ENCODE measurements at places on chromosomes 3 and 15. TPM values are rescaled to one million over a fixed set of nuclear protein-coding genes. Genes with fewer than 3 reads are reported as not detected.
A peak's percentile ranks its signal among the peaks of the same experiment; 100 is the strongest.

NMB gene
- 1.3 TPM for total RNA-seq

DNA sequence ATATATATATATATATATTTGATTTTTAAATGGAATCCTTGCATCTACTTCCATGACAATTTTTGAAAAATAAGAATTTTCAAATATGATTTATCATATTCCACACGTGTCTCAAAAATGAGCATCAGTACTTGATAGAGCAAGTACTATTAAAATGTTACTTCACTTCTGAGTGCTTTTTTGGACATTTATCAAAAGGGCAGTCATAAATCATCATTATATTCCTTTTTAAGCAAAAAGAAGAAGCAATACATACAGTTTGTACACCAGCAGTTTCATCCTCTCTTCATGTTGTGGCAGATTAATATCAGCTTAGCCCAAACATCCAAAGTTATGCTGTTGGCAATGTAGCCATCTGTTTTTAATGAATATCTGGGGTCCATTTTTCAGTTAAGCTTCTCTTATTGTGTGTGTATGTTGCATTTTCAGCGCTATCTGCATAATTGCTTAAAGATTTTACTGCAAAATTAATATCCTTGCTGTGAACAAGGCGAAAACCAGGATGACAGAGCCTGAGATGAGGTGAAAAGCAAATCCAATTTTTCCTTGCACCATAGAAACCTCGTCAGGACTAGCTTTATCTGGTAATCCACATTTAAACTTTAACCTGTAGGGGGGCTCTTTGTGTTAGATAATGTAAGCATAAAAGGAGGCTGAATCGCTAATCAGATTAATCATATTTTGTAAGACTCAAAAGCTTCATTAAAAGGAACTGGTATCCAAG is 604.9 kb upstream of the AGTR1 start:
- no peak for DNase-seq

GRCh38 chr3:182052332-182052731 is 340.6 kb downstream of the SOX2 start:
- DNase-seq = no peak

ACP3 gene
- 0.54 TPM for total RNA-seq

DNA sequence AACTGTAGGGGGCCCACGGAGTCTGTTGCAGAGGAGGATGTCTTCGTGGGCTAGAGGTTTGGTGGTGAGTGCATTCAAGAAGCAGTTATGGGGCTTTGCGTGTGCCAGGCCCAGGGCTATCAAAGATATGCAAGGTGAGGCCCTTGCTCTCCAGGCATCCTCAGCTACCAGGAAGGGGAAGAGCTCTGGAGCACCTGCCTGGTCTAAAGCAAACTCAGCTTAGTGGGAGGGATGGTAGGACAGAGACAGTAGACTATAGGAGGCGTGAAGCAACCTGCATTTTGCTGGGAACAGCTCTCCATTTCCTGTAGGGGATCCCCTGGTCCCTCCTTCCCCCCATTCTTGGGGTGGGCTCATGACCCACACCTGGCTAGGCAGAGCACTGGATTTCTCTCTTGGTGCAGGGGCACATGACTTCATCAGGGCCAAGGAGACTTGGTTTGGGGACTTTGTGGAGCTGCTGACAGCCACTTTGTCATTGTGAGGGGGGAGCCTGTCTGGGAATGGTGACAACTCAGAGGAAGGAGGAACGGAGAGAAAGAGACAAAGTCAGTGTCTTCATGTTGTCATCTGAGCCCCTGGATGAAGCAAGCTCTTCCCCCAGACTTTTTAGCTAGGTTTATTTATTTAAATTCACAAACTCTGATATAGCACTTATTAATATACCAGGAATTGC is 8.6 kb upstream of the EEFSEC start:
- DNase-seq = no peak

P3H2 gene
- 74.4 TPM for total RNA-seq

DNA sequence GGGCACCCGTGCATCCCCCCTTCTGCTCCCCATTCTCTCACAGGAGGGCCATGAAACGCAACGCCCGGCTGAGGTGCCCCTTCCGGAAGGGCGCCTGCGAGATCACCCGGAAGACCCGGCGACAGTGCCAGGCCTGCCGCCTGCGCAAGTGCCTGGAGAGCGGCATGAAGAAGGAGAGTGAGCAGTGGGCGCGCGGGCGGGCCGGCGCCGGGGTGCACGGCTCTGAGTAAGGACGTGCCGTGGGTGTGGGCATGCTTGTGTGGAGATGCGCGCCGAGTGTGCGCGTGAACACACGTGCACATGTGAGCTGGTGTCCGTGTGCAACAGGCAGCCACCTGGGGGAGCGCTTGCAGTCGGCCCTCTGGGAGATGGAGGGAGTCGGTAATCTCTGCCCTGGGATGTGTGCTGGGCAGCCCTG is 28.1 kb downstream of the NR1I2 start:
- DNase-seq = peak; percentile 18

DNA sequence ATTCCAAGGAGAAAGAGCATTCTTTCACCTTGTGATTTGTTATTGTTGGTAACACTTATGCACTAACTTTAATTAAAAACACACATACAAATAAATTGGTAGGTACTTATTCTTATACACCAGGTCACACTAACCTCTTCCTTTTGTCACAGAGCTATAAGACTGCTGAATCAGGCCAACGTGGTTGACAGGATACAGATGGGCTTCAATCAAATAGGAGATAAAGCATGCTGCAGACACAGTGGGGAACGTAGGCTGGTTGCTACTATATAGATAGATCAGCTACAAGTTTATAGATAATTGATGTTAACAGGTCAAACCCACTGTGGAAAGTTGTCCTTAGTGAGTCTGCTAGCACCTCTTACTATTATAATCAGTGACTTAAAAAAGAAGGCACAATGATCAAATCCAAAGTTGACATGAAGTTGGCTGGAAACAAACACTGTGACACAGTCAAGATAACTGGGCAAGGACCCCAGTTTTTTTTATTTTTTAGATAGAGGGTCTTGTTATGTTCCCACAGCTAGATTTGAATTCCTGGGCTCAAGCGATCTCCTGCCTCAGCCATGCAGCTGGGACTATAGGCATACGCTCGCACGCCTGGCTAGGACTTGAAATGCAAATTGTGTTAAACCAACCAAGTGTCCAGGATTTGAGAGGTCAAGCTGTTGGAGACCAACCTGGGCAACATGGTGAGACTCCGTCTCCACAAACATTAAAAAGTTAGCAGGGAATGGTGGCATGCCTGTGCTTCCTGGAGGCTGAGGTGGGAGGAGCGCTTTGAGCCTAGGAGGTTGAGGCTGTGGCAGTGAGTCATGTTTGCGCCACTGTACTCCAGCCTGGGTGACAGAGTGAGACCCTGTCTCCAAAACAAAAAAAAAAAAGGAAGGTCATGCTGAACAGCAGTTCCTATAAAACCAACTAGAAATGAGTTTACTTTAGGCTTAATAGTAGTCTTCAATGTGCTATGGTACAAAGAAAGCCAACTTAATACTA is 97.9 kb upstream of the MEX3B start:
- no peak for DNase-seq

GRCh38 chr3:64595253-64595694 is 92.5 kb downstream of the ADAMTS9 start:
- peak; percentile 70 for DNase-seq

DNA sequence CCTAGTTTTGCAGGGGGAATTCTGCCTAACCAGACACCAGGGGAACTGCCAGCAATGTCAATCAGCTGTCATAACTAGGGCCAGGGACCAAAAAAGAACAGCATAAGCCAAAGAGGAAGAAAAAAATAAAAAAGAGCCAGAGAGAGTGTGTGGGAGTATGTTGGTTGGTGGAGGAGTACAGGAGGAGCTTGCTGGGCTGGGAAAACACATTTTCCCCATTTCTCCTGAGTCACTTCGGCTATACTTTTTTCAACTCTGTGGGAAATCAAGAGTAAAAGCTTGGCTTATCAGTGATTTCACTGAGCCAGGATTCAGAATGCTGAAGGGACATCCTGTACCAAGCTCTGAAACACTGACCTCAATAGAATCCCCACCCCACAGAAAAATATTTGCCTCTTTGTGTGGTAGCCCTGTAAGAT is 144.7 kb upstream of the DPH6 start:
- DNase-seq = peak; percentile 82

CEMIP gene
- total RNA-seq = 51.9 TPM

KBTBD12 gene
- total RNA-seq = not detected

GRCh38 chr3:88912294-88912877 is 195.0 kb upstream of the EPHA3 start:
- no peak for DNase-seq

- no peak for DNase-seq
Observed at GRCh38 chr3:113223475-113224281, 12.3 kb downstream of the BOC start.

DNA sequence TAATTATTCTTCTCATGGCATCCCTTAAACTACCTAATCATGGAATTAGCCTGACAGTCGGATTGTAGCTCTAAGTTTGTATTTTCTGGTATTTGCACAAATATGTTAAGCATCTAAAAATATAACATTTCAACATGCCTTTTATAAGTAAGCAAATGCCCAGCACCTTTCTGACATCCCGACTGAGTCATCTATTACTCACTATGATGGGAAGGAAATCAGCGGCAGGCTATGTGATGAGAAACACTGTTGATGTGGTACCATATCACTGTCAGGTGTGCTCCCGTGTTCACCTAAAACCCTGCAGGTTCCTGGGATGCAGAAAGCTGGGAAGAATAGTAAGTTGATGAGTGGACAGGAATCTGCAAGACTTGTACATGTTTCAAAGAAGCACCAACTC is 367.8 kb upstream of the IL12A start:
- DNase-seq = peak; percentile 88

DNA sequence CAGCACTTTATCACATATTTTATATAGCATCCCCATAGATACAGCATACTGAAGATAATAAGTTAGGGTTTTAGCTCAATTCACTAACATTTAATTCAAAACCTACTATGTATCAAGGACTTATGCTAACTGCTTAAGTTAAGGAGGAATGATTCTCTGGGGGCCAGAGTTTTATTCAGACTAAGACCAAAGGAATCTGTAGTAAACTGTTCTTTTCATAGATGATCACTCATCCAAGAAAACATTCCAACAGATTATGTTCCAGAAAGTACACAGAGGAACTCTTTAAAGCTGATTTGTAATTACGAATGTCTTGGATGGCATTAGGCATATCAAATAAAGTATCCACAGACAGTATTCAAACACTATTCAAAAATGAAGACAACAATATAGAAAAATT is 226.4 kb downstream of the SCAPER start:
- peak; percentile 60 for DNase-seq

DNA sequence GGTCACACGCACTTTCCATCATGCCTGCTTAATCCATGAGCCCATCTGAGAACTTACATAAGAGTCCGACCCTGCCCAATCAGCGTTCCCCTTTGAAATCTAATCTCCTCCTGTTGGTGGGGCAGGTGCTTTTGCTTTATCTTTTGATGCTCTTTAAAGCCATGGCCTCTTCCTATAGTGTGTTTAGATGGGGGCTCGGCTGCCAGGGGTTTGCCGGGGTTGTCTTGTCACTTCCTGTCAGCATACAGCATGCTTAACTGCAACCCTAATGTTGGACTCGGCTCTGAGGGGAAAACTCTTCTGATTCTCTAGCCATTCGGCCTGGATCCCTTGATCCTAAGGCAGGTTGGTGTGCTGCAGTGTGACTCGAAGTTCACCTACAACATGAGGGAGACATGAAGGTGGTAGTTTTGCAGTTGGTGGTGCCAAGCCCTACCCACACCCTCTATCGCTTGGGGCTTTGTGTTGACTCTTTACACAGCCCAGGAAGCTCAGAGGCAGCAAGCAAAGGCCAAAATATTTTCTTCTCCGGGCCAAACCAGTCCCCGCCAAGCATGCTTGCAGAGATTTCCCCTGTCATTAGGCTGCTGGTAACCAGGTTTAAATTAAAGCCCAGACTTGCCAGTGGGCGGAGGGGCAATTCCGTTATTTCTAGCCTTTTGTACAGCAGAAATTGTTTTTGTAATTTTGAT is 218.7 kb downstream of the FEZF2 start:
- DNase-seq = no peak
